ENCODE measurements at places on chromosomes 12 and 14.

DNA sequence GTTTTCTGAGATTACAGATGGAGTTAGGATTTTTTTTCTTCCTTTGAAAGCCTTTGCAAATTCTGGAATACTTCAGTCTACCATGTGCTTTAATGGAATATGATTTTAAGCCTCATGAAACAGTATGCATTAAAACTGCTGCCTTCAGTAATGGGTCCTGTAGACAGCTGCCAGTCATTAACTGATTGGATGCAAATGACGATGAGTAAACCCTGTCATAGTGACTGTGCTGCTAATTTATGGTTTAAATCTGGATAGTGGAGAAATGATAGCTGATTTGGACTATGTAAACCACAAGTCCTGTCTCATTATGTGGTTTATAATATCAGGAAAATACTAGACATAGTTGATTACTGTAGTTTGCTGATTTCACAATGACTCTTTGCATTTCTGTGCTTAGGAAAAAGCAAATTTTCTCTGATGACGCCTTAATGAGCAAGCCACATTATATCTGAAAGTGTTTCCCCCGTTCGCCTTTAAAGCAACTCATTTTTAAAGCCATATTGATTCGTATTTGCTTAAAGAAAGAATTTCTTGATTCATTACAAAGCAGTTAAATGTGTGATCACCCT, 217.6 kb downstream of the TMTC2 start:
- DNase-seq, result no peak

DNA sequence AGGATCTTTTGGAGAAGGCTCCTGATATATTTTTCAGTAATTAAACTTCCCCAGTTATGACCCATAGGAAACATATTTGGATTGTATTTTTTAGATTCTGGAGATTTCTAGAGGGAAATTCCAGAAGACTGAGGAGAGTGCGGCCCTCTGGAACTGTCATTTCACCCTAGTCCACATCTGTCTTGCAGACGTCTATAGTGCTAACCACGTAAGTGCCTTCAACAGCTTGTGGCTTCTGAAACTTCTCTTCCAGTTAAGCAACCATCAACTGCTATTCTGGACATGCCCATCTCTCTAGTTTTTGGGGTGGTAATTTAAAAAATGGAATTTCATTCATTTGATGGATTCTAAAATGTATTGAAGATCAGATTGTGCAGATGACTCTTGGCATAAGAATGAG, 1098.8 kb downstream of the TMEM121 start:
- DNase-seq, result no peak

- no peak for DNase-seq
Observed at GRCh38 chr14:96225213-96225612, 20.6 kb downstream of the BDKRB2 start.

DNA sequence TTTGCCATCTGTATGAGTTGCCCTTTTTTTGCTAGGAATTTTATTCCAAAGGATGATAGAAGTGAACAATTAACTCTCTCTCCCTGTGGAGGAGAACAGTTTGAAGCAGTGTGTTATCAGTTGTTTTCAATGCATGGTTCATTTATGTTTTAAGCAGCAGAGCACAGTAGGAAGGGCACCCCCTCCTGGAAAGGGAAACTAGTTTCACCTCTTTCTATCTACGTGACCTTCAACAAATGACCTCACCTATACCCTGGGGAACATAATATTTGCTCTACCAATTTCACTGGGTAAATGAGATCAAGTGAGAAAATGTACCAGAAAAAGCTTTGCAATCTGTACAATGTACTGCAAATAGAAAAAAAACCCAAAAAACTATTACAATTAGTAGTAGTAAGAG, 5.4 kb upstream of the DCP1B start:
- no peak for DNase-seq

DNA sequence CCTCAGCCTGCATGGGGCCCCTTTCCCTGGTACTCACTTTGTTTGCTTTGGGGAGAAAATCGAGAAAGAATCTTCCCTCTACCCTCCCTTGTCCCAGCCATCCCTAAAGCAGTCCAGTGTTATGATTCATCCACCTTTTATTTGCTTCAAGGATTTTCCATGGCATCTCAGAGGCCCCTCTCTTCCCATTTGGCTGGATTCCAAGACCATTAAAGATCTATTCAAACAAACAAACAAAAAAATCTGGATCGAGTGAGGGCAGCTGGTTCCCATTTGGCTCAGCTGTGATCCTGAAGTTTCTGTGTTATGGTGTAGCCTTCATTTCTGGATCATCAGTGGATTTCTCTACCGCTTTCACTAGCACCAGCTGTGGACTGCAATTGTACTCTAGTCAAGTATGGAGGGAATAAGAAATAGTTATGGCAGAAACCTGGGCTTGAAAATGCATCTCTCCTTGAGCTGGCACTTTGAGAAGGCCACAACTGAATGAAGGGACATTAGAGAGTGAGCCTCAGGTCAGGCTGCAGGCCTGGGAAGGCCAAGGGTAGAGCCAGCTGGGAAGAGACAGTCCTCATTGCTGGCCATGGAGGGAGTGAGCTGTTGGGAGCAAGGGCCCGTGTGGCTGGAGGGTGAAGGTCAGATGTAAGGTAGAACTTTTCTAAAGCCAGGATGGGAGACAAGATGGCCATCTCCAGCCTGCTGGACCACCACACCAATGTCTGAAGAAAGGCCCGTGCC, 13.7 kb downstream of the KRT71 start:
- no peak for DNase-seq

- DNase-seq, result peak; percentile 42
Observed at GRCh38 chr12:123363390-123363739, 1.3 kb downstream of the SBNO1 start.

DNA sequence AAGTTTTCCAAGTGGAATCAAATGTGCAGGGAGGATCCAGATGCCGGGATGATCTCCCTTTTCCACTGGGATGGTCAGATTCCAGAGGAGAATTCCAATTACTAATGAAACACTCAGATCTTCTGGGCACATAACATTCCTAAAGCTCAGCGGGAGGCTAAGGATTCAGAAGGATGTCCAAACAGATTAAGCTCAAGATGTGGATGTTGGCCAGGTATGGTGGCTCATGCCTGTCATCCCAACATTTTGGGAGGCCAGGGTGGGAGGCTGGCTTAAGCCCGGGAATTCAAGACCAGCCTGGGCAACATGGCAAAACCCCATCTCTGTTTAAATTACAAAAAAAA, 62.0 kb upstream of the PNMA1 start:
- no peak for DNase-seq

DNA sequence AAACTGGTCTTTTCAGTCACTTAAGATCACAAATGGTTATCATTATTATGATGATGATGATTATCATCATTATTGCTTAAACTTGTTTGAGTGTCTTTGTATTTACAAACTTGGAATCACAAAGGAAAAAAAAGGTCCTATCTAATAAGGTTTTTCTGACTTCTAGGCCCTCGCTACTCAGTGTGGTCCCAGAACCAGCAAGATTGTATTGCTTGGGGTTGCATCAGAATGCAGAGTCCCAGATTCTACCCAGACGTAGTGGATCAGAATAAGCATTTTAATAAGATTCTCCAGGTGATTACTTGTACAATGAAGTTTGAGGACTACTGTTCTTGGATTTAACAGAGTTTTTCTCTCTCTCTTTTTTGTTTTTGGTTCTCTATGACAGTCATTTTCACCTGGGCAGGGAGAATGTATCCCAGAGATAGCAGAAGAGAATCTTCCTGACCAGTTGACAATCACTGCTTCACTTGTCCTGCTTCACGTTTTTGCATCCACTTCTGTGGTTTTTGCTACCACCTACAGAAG, 29.3 kb upstream of the PPP1R12A start:
- no peak for DNase-seq
